ENCODE measurements at places on chromosomes 6 and 20.

GRCh38 chr6:82015043-82015442, 232.5 kb downstream of the IBTK start:
- DNase-seq: no peak

DNA sequence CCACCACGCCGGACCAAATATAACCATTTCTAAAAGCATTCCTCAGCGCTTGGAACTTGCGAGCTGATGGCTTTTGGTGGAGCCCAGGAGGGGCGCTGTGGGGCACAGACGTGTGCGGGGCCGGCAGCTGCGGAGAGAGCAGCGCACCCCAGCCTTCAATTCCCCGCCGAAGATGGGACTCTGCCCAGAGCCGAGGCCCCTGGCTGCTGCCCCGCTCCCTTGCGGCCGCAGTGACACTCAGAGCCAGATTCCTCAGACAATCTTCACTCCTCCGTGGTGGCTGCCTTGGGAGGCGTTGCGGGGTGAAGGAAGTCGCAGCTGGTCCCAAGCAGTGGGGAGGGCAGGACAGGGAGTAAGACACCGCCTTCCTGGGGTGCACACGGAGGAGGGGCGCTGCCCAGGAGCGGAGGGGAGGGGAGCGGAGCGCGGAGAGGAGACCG, 87.7 kb downstream of the TMEM242 start:
- no peak for DNase-seq

DNA sequence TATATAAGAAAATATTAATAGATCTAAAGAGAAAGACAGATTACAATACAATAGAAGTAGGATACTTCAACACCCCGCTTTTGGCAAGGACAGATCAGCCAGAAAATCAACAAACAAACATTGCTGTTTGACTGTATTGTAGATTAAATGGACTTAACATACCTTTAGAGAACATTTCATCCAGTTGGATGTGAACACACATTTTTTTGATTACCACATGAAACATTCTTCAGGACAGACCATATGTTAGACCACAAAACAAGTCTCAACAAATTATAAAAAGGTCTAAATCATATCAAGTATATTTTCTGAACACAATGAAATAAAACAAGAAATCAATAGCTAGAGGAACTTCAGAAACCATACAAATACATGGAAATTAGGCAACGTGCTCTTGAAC, 148.2 kb downstream of the TRMT11 start:
- no peak for DNase-seq

DNA sequence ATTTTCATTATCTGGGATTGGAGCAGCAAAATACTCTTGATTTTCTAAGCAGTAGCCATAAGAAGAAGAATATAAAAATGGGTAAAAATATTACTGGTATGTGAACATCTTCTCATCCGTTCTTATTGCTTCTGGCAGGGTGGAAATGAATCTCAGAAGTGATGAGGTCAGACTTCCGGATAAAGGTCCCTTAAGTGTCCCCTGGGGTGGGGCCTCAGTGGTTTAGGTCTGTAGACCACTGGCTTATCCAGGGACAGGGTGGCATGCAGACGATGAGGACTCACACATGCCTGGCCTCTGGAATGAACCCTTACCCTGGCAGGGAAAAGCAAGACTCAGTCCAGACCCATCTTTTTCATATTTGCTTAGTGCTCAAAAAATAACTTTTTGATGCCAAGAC, 143.3 kb downstream of the UST start:
- no peak for DNase-seq

GRCh38 chr6:47023573-47023972, 18.6 kb downstream of the ADGRF1 start:
- DNase-seq: no peak

GRCh38 chr6:64520050-64520449, 884.4 kb downstream of the PHF3 start:
- no peak for DNase-seq

DNA sequence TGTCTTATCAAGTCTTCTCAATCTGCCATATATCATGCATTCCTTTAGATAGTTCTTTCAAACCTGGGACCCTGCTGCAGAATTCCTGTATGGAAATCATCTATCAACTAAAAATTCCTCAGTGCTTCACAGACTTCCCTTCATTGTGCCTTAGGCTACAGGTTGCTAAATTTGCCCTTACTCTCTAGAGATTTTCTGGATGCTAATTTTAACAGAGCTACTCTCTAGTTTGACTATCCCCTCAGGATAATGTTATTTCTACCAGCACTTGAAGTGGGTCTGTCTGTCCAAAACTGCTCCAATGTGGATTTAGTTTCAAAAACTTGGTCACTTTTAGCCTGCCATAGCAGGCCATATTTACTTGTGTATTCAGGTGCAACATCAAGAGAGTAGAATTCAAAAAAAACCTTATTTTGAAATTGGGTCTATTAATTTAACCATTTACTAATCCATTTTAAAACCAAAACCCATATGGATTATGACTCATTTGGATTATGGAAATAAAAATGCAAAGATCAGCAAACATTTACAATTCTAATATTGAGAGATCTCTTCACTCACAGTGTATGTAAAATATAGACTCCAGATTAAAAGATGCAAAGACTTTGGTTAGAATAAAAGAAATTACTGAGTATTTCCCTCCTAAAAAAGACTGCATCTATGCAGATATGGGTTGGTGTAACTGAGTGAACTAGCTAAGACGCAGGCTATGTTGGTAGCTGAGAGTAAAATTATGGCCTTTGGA, 13.9 kb upstream of the COX7A2 start:
- no peak for DNase-seq

DNA sequence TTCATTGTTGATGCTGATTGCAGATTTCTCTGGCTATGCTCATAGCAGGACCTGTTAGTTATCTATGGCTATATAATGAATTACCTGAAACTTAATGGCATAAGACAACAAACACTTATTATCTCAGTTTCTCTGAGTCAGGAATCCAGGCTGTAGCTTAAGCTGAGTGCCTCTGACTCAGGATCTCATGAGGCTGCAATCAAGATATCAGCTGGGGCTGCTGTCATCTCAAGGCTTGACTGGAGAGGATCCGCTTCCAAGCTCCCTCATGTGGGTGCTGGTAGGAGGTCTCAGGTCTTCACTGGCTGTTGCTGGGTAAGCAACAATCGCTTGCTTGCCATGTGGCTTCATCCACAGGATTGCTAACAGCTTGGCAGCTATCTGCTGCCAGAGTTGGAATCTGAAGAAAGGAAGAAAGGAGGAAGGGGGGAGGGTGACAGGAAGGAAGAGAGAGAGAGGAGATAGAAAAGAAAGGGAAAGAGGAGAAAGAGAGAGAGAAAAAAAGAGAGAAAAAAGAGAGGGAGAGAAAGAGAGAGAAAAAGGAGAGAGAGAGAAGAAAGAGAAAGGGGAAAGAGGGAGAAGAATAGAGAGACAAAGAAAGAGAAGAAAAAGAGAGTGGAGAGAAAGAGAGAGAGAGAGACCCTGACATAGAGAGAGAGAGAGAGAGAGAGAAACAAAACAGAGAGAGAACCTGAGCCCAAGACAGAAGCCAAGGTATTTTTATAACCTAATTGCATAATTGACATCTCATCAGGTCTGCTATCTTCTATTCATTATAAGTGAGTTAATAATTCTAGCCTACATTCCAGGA, 579.0 kb upstream of the BTBD3 start:
- no peak for DNase-seq

DNA sequence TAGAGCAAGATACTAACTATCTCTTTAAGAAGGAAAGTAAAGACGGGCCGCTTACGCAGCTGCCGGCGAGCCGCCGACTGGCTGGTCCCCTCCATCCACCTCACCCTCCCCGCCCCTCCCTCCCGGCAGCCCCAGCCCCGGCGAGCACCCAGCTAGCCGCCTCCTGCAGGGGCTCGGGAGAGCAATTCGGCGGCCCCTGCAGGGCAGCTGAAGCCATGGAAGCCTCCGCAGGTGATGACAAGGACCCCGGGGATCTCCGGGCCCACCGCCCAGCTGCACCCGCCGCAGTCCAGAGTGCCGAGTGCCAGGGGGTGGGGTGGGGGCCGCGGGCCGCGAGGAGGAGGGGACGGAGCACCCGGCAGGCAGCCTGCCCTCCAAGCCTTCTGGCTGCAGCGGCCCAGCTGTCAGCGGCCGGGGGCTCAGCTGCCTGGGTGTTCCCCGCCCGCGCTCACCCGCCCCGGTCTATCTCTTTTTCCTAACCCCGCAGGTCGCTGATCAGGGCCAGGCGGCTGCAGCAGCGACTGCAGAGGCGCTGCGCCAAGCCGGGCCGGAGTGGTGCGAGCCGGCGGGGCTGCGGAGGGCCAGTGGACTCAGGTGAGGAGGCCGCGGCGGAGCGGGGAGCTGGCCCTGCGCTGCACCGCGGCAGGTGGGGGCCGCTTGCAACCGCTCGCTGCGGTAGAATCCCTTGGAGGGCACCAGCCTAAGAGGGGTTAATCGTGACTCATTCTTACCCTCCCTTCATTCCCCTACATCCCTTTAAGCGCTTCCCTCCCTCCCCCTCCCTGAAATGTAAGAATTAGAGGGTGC, at the start of gene SNPH:
SNPH (plus strand) TSS at position 128 of the 807 bp plus-strand sequence. CDS start 29,946 bp downstream, outside the sequence.
- no peak for DNase-seq

GRCh38 chr6:152170702-152171667, 363.5 kb downstream of the ESR1 start:
- no peak for DNase-seq

DNA sequence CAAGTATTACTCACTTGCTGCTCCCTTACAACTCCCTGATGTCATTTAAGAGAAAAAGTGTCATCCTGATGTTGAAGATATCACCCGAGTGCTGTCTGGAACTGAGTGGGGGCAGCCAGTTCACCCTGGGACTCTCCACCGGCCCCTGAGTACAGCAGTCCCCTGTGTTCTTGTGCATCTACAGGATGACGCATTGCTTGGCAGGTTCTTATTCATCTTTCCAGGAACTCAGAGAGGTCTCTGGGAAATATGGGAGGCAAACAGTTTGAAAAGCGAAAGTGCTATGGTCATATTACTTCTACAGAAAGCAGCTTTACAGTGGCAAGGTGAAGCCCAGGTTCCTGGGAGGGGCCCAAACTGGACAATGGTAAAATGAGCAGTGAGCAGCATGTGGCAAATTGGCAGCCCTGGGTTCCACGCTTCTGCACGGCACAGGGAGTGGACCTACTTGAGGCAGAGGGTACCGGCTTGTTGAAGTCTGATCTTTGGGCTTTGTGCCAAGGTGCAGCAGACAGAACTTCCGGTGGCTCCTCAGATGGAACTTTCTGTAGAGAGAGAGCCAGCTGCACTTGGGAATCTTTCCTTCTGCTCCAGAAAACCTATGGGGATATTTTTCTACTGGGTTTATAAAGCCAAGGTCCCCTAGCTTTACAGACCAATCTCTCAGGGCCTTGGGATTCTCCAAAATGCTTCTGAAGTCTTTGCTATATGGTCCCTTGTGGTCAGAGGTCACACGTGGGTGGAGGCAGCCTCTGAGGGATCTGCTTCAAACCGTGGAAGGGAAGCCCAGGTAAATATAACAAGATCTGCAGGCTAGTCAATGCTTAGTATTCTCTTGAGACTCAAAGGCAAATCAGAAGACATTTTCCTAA, 128.3 kb downstream of the MAP3K7 start:
- no peak for DNase-seq

DNA sequence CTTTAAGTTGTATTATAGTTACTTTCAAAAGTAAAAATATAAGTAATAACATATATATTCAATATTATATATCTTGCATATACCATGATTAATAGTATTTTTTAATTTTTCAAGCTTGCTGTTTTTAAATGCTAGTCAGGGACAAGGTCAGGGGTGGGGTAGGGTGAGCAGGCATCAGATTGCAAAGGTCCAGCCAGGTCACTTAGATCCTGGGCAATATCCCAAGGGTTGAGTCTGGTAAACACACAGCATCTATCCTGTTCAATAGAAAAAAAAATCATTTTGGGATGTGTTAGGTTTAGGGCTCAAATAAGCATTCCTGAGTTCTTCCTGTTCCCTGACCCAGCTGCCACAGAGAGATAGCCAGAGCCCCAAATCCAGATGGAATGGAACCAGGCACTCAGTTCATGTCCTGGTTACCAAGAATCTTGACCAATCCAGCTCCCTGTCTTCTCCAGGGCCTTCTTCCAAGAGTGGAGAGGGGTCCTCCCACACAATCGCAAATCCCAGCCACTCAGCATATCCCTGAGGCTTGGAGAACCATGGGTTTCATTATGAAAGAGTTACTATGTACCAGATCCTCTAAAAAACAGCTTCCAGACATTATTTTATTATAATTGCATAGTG, 134.9 kb upstream of the TOP1 start:
- no peak for DNase-seq

DNA sequence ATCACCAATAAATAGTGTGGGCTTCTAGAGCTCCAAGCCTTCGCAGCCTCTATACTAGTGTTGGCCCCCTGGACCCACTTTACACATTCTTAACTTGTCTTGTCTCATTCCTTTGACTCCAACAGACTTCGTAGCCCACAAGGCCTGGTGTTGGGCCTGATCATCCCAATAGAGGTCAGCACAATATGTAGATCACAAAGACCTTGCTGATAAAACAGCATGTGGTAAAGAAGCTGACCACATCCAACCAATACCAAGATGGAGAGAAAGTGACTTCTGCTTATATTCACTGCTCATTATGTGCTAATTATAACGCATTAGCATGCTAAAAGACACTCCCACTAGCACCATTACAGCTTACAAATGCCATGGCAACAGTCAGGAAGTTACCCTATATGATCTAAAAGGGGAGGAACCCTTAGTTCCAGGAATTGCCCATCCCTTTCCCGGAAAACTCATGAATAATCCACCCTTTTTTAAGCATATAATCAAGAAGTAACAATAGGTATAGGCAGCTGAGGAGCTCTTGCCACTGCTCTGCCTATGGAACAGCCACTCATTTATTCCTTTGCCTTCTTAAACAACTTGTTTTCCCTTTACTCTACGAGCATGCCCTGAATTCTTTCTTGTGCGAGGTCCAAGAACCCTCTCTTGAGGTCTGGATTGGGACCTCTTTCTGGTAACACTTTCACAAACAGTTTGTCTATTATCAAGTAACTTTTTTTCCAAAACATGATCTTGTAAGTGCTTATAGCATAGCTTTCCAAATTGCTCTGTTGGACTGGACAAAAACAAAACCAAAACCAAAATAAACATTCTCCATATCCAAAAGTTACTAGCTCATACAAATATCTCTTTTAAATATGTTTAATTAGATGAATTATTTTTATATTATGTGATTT, 54.6 kb upstream of the ECHDC1 start:
- no peak for DNase-seq

DNA sequence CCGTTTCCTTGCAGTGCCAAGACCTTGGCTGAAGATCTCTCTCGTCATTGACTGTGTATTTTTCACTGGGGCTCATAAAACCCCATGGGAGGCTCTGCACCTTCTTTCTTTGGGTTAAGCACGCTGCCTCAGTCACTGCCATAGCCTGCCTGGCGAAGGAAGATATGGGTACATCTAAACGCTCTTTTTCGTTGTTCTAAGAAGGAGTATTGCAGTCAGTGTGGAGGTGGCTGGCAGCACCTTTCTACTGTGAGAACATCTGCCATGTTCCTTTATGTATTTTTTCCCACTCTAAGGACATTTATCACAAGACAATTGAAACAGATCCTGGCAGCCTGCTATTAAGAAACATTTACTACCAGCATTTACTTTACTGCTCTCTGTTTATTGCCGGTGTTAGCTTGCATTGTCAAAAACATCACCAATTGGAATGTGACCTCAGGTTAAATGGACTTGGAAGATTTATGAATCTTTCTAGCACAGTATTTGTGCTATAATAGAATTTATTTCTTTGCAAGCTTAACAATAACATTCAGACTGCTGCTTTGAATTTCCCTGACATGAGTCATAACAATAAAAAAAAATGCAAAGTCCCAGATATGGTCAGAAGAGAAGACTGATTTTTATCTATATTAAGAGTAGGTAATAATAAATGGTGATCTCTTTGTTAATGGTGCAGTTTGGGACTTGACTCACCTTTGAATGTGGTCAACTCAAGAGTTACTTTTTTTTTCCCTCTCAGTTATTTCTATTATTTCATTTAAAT, 62.2 kb upstream of the CLDN20 start:
- no peak for DNase-seq

All from vagina (tissue), 2 donors.